ENCODE measurements at places on chromosomes 16 and 17. TPM values are rescaled to one million over a fixed set of nuclear protein-coding genes. Genes with fewer than 3 reads are reported as not detected.
A peak's percentile ranks its signal among the peaks of the same experiment; 100 is the strongest.

Gene KRTAP3-1
- total RNA-seq = not detected

Gene MFSD11
- total RNA-seq = 59.4 TPM

- DNase-seq = no peak
- H3K4me3 ChIP-seq = no peak overlapping the region
These were observed 1431.1 kb downstream of the CDH8 start for GRCh38 chr16:60605176-60605575.

- peak overlapping the region; percentile 12 for H3K27ac ChIP-seq
- H3K4me1 ChIP-seq = no peaks in the 10 kb centered on the region
- H3K4me3 ChIP-seq = no peak overlapping the region
- DNase-seq = no peak
These were observed 7.1 kb downstream of the CPNE7 start for GRCh38 chr16:89582614-89583196.

DNA sequence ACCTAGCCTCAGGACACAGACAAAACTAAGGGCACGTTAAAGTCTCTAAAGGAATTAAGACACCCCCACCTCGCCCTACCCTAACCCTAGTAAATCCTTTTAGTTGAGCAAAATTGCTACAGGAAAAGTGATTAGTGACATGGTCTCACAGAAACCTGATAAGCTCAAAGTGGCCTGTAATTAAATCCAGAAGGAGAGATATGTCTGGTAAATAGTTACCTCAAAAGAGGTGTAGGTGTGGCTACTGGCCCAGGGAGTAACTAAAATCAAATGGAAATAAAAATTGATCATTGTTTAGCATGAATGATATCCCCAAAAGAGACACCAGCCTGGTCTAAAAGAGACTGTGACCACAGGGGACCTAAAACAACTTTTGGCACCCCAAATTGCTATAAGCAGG lies 168.3 kb downstream of the SLC39A11 start:
- no peak overlapping the region for H3K27ac ChIP-seq
- DNase-seq = no peak
- H3K4me3 ChIP-seq = no peak overlapping the region
- H3K27me3 ChIP-seq = no peaks in the 10 kb centered on the region
- no peaks in the 10 kb centered on the region for H3K36me3 ChIP-seq

GRCh38 chr16:75486676-75487313 lies 8.4 kb downstream of the CHST6 start:
- no peaks in the 10 kb centered on the region for H3K4me1 ChIP-seq
- H3K4me3 ChIP-seq = no peak overlapping the region
- H3K27ac ChIP-seq = peak overlapping the region; percentile 23
- no peaks in the 10 kb centered on the region for H3K36me3 ChIP-seq
- no peak for DNase-seq

GRCh38 chr16:68416057-68417046 lies 32.0 kb downstream of the SMPD3 start:
- peak; percentile 46 for DNase-seq
- H3K27ac ChIP-seq = peak overlapping the region; percentile 66
- H3K4me1 ChIP-seq = peaks cover 9% of the 10 kb centered on the region
- no peaks in the 10 kb centered on the region for H3K27me3 ChIP-seq

DNA sequence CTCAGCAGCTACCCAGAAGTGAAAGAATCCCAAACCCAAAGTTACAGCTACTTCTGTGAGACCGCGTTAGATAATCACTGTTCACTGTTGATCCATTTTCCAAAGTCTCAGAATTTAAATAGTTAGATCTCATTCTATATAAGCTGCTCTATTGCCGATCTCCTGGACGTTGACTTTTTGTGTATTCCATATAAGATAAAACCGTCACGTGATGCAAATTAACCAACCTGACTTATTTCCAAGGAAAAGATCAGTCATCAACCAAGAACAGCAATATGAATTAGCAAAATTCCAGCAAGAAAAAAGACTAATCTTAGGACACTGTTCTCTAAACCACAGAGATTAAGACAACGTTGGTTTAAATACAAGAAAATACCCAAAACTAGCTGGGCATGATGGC lies 8.3 kb downstream of the ACOX1 start:
- no peaks in the 10 kb centered on the region for H3K27me3 ChIP-seq
- H3K27ac ChIP-seq = peak overlapping the region; percentile 39
- DNase-seq = no peak
- H3K4me1 ChIP-seq = peaks cover 1% of the 10 kb centered on the region

GRCh38 chr17:34314279-34314678 lies 5.0 kb upstream of the CCL8 start:
- H3K4me3 ChIP-seq = no peak overlapping the region
- DNase-seq = no peak
- no peaks in the 10 kb centered on the region for H3K4me1 ChIP-seq
- H3K36me3 ChIP-seq = no peaks in the 10 kb centered on the region
- H3K27me3 ChIP-seq = peaks cover 5% of the 10 kb centered on the region
